ENCODE measurements at places on chromosomes 2 and 18.
A peak's percentile ranks its signal among the peaks of the same experiment; 100 is the strongest.

- no peak for DNase-seq
Observed at GRCh38 chr2:99348173-99348572, 11.0 kb downstream of the EIF5B start.

GRCh38 chr2:149586063-149586462, 1.5 kb downstream of the MMADHC start:
- no peak for DNase-seq

- DNase-seq, result no peak
Observed at GRCh38 chr2:133317178-133317577, 251.1 kb downstream of the NCKAP5 start.

DNA sequence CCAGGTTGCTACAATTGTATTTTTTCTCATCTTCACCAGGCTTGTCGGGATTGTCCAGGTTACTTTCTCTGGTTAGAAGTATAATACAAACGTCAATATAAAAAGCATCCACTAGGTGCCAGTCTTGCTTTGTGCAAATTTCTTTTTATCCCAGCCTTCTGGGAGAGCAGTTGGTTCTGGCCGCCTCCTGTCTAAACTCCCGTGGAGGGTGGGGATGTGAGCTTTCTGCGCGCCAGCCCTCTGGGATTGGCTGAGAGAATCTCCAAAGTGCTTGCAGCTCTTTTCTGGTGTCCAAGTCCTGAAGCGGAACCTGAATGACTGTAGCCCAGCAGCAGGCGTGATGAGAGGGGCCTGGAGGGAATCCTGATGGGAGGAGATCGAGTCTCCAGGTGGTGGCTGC, 22.4 kb upstream of the TOGARAM2 start:
- DNase-seq, result peak; percentile 69

DNA sequence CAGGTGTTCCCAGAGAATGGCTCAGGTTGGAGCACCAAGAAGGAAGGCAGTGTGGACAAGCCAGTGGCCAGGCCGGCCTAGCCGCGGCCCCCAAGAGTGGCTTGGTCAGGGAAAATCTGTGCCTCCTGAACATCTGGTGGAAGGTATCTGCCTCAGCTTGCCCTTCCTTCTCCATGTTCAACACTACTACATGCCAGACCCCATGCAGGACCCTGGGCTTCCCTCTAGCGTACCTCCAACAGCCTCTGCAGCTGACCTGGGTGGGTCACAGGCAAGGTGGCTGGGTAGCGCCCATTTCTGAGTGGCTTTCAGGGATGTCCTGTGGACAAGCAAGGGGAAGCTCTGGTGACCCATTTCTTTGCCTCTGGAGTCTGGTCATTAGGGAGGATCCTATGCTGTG, 7.7 kb downstream of the WNT10A start:
- no peak for DNase-seq

GRCh38 chr2:122233372-122233771, 477.9 kb downstream of the TSN start:
- no peak for DNase-seq

DNA sequence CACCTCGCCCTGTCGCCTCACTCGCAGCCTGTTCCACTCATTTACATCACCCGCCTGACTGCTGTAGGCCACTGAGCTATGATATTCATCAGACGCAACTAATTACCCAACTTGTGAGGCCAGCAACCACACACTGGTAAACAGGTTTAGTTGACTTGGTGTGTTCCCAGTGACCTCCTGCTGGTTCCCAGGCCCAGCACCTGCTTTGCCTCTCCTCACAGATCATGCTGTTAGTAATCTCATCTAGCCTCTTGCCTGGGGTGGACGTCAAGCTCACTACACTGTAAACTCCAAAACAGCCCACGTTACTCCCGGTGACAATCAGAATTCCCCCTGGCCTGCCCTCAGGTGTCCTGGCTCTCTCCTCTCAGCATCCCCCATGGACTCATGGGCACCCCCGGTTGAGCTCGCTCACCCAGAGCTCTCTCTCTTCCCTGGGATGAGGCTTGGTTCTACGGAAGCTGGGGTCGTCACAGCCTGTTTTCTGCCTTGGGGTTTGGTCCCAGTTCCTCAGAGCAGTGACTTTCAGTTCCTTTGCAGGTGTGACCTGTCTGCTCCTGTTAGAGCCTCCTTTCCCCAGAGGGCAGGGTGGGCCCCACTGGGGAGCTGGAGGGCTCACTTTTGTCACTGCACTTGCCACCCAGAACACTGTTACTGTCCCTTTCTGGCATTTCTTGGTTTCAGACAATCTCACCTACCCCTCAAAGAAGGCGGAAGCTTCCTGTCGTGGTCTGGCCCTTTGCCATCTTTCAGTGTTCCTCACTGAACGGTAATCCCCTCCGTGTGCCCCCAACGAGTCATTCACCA, 40.3 kb downstream of the INPP5D start:
- no peak for DNase-seq

GRCh38 chr2:240213226-240213475, 72.7 kb upstream of the OTOS start:
- DNase-seq, result no peak

- DNase-seq, result no peak
Observed at GRCh38 chr2:217935235-217935879, 67.4 kb downstream of the TNS1 start.

DNA sequence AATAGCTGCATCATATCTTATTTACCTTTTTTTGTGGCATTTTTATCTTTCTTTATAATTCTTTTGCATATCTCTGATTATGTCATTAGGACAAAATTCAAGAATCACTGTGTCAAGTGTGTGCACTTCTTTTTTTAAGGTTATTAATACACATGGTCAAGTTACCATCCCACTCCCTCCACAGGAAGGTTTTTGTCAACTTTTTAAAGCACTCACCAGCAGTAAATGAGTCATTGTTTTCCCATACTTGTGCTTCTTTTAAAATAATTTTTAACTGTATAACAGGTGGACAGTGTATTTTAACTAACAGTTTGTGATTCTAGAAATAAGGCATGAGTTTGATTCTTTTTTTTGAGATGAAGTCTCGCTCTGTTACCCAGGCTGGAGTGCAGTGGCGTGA, 45.7 kb upstream of the FAM171B start:
- no peak for DNase-seq

Measured in neuronal stem cell (in vitro differentiated cells).